ELR (cell line): ENCODE measurements at places on chromosomes 7 and 10.
A peak's percentile ranks its signal among the peaks of the same experiment; 100 is the strongest.

DNA sequence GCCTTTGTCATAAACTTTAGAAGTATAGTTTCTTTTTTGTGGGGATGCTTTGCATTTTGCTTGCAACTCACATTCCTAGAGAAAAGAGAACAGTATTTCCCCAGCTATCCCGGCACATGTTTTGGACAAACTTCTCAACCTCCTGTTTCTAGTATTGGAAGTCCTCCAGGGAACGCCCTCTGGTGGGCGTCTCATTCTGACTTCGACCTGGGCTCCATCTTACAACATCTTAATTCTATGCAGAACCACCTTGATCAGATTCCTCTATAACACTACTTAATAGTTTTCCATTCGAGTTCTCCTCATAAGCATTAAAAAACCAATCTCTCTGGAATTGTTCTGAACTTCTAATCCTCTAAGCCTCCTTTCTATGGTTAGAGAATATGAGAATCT is 139.5 kb upstream of the FZD8 start:
- DNase-seq = peak; percentile 38

DNA sequence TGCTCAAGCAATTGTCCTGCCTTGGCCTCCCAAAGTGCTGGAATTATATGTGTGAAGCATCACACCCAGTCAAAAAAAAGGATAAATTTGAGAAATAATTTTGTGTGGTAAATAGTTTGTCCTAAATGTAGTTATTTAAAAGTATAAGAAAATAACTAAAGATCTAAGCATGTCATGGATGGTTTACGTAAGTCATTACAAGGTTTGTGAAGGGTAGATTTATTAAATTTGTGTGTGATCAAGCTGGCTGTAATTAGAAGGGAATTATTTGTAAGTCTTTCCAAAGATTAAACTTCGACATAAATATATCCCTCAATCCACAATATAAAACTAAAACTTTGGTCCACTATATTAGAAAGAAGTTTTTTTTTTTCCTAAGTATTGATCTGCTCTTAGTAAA is 28.6 kb downstream of the ORC5 start:
- peak; percentile 42 for DNase-seq

DNA sequence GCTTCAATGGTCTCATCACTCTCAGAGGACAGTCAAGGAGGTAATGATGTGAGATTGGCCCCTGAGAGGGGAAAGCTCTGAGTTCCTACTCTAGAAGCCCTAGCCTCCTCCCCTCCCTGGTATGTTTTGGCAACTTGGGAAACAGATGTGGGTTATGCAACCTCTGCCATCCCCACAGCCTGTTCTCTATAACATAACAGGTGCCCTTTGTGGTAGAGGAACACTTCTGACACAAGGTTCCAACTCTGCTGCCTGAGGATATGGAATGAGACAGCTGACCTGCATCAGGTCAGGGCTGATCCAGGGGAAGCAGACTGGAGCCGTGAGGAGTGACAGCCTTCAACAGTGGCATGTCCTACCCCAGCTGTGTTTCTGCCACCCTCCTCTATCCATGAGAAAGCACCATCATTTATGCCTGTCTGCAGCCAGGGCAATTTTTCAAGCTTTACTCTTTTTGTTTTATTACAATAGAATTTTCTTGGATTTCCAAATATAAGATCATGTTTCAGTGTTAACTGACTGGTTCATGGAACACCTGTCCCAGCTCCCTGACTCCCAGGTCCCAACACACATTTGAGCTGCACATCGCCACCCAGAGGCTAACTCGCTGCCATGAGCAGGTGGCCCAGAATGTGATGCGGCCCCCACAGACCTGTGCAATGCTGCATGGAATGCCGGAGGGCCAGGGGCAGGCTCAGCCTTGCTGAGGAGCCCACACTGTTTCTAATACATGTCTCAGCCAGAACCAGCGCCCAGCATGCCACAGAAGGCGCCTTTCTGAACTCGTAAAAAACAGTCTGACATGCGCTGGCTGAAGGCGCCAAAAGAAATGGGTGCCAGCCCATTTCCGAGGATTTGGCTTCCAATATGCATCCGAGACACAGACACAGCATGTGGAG is 124.8 kb upstream of the CHST15 start:
- DNase-seq = no peak

- DNase-seq = peak; percentile 71
These were observed 22.2 kb upstream of the SRGN start for GRCh38 chr10:69065406-69066361.

- peak; percentile 73 for DNase-seq
These were observed 944 bp downstream of the PCOLCE start for GRCh38 chr7:100602889-100603725.

DNA sequence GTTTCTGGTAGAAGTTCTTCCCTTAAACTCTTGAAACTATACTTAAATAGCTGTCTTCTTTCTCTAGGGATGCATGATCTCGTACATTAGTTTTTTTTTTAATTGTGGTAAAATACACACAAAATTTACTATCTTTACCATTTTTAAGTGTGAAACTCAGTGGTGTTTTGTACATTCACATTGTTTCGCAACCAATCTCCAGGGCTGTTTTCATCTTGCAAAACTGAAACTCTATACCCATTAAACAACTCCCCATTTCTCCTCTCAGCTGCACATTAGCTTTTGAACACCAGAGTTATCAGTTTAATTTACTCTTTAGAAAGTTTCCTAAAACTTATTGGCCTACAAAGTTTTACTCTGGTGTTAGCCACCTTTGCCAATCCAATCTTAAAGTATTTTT is 45.5 kb upstream of the PRKAR2B start:
- no peak for DNase-seq

DNA sequence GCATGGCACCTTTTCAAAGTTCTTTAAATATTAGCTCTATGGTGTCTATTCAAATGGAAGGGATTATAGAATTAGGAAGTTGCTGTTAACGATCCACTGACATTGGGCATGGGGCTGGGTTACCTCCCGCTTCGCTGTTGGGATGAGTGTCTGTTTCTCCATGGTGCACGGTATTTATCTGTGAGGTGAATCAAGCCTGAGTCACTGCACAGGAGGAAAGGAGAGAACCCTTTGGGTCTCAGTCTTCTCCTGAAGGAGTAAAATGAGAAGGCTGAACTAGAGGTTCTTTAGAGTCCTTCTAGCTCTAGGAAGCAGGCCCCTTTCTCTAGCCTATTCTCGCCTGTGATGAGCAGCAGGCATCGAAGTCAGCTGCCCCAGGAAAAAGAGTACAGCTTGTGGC is 7.3 kb downstream of the JCAD start:
- DNase-seq = peak; percentile 50

GRCh38 chr7:98217623-98218582 is 6.7 kb downstream of the BHLHA15 start:
- DNase-seq = no peak

DNA sequence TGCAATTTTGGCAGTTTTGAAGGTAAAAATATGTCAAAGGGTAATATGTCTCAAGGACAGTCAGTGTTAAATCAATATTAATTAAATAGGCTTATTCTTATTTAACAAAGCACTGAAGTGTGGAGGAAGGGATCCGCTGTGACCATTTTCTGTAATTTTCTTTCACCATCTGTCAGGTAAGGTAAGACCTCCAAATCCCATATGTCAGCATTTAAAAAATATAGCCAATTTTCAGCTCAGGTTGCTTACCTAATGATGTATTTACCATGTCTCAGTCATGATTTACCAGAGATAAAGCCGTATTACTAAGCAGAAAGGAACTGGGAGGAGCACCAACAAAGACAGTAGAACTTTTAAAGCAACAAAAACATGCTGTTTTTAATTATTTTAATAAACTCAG is 683.9 kb downstream of the CCSER2 start:
- DNase-seq = no peak

DNA sequence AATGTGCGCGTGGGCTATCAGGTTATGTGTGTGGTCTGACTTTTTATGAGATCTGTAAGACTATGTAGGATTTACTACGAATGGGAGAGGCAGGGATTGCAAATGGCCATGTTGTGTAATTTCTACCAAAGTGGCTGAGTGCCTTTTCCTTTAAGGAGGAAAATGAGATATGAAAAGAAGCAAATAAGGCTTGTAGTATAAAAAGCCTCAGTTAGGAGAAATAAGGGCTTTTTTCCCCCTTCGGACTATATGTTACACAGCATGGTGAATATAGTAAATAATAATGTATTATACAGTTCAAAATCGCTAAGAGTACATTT is 447 bp upstream of the GPAM start:
- DNase-seq = no peak

GRCh38 chr10:26249681-26250080 is 33.1 kb downstream of the GAD2 start:
- DNase-seq = no peak

GRCh38 chr7:155514296-155514695 is 32.1 kb downstream of the CNPY1 start:
- no peak for DNase-seq

DNA sequence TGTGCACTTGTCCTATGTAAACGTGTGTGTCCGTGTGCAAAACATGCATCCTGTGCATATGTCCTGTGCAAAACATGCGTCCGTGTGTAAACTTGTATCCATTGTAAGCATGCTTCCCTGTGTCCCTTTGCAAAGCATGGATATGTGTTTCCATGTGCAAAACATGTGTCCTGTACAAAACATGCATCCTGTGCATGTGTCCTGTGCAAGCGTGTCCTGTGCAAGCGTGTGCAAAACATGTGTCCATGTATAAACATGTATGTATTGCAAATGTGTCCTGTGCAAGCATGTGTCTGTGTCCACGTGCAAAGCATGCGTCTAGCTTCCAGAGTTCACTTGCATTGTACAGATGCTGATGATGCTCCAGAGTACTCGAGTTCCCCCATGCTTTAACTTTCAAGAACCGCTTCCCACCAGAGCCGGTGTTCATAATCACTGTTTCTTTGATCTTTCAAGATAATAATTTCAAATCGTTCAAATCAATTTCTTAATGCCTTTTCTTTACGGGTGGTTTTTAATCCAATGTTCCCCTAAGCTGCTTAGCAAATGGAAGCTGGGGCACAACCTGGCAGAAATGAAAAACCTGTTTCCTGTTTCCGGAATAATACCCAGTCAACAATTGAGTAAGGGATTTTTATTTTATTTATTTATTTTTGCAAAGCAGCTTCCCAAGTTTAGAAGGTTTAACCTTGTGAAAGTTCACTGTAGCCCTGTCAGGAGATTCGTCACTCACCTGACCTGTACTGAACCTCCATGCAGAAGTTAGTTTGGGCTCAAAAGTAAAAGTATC is 641 bp upstream of the ASB13 start:
- DNase-seq = no peak

DNA sequence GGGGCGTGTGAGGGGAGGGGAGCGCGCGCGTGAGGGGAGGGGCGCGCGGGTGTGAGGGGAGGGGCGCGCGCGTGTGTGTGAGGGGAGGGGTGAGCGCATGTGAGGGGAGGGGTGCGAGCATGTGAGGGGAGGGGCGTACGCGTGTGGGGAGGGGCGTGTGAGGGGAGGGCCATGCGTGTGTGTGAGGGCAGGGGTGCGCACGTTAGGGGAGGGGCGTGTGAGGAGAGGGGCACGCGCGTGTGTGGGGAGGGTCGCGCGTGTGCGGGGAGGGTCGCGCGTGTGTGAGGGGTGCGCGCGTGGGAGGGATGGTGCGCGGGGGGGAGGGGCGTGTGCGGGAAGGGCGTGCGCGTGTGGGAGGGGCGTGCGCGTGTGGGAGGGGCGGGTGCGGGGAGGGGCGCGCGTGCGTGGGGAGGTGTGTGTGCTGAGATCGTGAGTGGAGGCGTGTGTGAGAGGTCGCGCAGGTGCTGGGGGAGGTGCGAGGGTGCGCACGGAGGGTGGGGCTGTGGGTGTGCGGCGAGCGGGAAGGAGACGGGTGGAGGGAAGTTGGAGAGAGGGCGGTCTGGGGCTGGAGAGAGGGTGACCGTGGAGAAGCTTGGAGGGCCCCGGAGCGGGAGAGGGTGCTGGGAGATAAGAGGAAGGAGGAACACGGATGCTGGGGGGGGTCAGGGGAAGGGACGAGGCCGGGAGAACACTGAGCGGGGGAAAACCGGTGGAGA is 19.7 kb downstream of the MXI1 start:
- DNase-seq = peak; percentile 62

DNA sequence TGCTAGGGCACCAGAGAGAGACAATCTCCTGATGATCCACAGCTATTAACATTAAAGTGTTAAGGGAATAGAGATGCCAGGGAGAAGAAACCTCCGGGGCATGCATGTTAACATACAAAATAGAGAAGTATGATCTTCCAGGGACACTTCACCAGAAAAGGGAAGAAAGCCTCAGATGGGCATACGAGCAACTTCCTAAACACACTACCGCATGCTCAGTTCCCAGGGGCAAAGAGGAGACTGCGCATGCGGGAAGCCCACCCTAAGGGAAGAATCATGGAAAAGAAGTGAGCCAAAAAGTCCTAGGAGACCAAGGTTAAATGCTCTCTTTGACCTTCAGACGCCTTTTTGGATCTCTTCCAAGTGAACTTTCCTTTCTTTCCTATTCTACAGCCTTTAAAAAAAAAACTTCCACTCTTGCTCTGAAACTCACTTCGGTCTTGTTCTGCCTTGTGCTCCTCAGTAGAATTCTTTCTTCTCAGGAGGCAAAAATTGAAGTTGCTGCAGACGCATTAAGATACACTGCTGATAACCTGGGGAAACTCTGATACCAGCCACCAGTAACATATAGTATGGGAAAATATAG is 1211.3 kb downstream of the REEP3 start:
- DNase-seq = no peak

DNA sequence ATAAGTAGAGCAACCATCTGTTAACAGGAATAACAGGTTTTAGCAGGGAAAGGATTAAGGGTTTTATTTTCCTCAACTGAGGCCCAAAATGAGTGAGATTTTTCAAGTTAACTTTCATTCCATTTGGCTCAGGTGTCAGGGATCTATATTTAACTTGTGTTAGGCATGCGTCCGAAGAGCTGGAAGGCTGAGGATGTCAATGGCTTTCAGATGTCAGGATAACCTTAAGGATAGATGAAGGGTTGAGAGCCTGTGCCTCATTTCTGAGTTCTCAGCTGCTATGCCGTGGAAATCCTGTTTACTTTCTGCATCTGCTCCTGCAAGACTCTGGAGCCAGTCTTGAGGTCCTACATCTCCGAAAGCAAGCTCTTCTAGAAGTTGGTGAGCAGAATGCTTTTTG is 36.4 kb upstream of the CD36 start:
- DNase-seq = no peak

GRCh38 chr10:80530251-80530650 is 7.5 kb upstream of the SH2D4B start:
- DNase-seq = peak; percentile 55

- no peak for DNase-seq
These were observed 70.6 kb upstream of the RHEB start for GRCh38 chr7:151590071-151590849.

- no peak for DNase-seq
These were observed 148.7 kb downstream of the FGFR2 start for GRCh38 chr10:121449482-121449924.

- DNase-seq = no peak
These were observed 813.0 kb downstream of the TYW1 start for GRCh38 chr7:67809586-67809985.

DNA sequence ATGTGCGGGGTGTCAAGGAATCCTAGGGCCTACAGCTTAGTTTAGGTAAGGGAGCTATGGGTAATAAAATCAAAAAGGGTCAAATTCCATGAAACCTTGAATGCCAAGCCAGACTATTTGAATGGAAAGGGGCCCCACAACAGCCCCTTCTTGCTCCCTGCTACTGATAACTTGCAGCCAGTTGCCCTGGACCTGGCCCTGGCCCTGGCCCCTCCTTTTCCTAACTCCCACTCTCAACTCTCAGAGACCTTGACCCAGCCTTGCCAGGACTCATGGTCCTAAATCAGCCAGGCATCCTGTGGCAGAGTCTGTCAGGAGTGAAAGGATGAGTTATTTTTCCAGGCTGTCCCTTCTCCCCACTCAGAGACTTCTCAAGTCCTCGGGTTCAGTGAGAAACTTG is 5.9 kb downstream of the KCNIP2 start:
- DNase-seq = no peak

GRCh38 chr7:2104107-2104710 is 128.5 kb downstream of the MAD1L1 start:
- peak; percentile 95 for DNase-seq

GRCh38 chr10:72552857-72553256 is 73.0 kb downstream of the MICU1 start:
- DNase-seq = peak; percentile 5
